Retina (tissue), 1 donor: ENCODE measurements at places on chromosomes 12 and 14.

DNA sequence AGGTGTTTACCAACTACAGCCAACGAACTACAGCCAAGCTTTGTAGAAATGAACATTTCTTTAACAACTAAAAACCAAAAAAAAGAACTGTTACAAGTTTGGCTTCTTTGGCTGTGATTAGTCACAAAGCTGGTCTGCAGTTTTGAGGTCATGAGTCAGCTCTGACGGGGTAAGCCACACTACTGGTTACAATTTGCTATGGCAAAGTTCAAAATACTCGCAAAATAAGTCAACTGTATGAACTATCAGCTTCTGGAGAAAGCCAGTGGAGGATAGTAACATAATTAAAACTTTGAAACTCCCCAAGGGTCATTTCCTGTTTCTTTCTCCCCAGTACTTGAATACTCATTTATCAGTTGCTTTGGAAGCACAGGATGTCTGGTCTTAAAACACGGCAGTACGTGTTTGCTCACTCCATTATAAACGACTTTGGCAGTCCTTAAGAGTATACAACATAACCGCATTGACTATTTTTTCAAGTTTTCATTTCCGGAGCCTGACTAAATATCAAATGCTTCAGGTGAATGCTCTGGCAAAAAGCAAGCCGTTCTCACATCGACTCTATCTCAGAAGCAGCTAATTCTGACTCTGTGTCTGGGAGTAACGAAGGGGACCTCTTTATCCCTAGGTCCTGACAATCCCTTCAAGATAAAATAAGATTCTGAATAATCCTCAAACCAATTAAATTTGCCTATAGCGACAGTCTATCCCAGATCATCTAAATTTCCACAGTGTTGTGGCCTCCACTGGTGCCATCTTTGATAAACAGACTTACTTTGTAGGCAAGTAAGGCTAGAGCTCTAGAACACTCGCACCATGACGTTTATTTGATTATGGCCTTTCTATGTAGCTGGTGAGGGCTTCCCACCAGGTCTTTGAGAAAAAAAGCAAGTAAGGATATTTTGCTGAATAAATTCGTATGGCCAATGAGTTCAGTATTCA lies 10.6 kb downstream of the PHLDA1 start:
- DNase-seq: no peak

GRCh38 chr12:88931598-88931997 lies 351.3 kb upstream of the KITLG start:
- no peak for DNase-seq

- no peak for DNase-seq
These were observed 13.1 kb upstream of the SRSF5 start for GRCh38 chr14:69753860-69754259.

DNA sequence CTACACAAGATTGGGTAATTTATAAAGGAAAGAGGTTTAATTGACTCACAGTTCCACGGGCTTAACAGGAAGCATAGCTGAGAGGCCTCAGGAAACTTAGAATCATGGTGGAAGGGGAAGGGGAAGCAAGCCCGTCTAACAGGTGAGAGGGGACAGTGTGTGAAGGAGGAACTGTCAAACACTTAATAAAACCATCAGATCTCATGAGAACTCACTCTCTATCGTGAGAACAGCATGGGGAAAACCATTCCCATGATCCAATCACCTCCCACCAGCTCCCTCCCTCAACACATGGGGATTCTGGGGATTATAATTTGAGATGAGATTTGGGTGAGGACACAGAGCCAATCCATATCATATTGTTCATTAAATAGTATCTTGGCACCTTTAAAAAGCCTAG lies 56.1 kb downstream of the EPS8 start:
- no peak for DNase-seq

GRCh38 chr12:50611021-50611744 lies 106.4 kb downstream of the DIP2B start:
- no peak for DNase-seq

GRCh38 chr12:105587237-105587636 lies 256.7 kb downstream of the C12orf75 start:
- no peak for DNase-seq

DNA sequence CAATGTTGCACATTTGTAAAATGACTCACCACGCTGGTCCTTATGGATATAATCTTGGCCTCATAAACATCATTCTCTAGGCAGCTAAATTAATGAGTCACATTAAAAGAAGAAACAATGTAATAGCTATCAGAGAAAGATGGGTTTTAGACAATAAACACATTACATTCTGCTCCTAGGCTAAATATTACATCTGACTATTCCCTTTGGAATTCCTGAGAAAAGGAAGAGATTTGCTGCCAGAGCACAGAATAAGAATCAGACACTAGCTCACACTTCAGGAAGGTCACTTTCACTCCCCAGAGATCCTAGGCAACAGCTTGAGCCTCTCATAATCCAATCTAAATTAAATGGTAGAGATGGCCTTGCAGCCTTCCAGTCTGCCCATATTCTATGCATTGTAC lies 218.2 kb downstream of the PTPRO start:
- no peak for DNase-seq

DNA sequence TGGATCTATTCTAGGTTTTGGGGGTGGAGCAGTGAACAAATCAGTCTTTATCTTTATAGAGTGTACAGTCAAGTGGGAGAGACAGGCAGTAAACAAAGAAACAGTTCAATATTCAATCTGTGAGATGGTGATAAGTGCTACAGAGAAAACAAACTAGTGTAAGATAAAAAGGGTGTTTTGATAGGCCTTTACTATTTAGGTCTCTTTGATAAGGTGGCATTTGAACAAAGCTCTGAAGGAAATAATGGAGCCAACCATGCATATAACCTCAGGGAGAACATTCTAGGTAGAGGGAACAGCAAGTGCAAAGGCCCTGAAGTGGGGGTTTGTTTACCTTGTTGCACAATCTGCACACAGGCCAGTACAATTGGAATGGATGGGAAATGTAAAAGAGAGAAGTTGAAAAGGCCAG lies 47.3 kb downstream of the PTPN11 start:
- DNase-seq: no peak

- DNase-seq: no peak
These were observed 113.3 kb downstream of the PTPRO start for GRCh38 chr12:15435597-15435996.

GRCh38 chr14:22524784-22525161 lies 64.3 kb downstream of the DAD1 start:
- no peak for DNase-seq

DNA sequence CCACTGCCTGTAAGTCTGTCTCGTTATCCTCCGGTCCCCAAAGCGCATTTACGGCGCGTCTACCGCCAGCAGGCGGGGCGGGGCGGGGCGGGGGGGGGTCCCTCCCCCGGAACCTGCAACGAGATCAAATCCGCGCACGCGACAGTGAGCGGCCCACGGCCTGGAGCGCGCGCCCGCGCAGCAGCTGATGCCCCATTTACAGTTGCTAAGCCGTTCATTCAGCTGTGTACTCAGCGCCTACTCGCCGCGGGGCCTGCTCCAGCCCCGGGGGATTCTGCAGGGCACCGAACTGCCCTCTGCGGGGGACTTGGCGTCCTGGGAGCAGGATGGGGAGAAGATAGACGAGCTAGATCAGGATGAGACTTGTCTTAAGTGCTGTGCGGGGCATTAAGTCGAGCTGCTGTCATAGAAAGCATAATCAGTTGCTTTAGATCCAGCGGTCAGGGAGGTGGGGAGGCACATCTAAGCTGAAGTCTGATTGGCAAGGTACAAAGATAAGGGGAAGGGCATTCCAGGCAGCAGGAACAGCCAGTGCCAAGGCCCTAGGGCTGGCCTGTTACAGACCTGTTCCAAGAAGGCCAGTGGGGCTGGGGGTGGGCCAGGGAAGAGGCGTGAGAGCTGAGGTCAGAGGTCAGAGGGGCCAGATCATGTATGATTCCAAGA lies 1.4 kb upstream of the CCDC85C start:
- DNase-seq: peak; percentile 91

DNA sequence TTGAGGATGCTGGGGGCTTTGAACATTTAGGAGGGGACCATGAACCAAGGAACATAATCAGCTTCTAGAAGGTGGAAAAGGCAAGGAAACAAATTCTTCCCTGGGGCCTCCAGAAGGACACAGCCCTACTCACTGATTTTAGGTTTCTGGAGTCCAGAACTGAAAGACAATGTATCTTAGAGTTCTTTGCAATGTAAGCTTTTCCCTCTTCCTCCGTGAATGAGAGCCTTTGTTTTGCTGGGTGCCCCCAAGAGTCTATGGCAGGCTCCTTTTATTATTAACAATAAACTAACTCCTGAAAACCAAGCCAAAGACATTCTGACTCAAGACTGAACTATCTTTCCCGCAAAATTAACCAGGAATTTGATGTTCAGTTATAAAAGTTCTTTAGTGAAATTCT lies 204.1 kb downstream of the STXBP6 start:
- no peak for DNase-seq

DNA sequence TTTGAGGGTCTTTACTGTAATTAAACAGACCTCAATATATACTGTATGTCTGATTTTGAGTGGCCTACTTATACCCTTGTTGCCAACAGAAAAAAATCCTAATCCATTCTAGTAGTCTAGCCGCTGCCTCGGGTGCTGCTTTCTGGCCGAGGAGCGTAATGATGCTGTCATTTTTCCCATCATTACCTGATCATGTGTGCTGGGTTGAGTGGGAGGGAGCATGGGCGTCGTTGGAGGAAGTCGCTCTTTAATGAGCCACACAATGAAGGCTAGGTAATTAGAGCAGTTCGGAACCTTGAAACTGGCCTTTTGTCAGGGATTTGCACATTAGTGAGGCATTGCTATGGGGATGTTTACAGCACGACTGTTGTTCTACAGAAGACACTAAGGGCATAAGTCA lies 76.1 kb upstream of the RFX4 start:
- peak; percentile 58 for DNase-seq

DNA sequence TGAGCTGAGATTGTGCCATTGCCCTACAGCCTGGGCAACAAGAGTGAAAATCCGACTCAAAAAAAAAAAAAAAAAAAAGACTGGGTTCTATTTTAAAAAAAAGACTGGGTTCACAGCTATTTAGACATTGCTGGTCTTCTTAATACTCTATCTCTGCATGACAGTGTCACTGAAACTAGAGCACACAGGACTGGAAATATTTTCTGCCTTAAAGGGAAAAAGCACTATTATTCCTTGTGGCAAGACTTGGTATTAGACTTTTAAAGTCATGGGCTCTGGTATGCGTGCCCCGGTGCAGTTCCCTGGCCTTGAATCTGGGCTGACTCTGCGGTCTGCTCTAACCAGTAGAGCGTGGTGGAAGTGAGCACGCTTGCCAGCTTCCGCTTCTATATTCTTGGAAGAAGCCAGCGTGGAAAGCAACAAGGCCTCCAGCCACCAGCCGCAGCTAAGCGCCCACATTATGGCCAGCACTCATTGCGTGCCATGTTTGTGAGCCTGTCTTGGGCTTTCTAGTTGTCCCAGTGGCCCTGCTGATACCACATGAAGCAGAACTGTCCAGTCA lies 31.3 kb downstream of the PRKAB1 start:
- no peak for DNase-seq

GRCh38 chr12:52023182-52023975 lies 16.6 kb downstream of the TAMALIN start:
- peak; percentile 95 for DNase-seq

- no peak for DNase-seq
These were observed 241.7 kb downstream of the ZFP36L1 start for GRCh38 chr14:68551045-68551683.

DNA sequence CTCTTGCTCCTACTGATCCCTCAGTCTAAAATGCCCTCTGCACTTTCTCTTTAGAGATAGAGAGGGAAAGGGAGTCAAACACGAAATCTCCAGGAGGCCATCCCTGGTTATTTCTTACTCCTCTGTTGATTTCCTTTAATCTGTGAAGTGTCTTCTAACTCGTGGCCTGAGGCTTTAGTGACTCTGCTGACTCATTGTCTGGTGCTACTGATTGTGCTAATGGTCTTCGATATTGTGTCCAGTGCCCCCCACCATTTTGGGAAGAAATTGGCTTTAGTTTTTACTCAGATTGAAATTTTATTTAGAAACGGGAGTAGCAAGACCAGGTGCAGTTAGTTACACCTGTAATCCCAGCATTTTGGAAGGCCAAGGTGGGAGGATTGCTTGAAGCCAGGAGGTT lies 839 bp downstream of the CLEC9A start:
- no peak for DNase-seq

- peak; percentile 21 for DNase-seq
These were observed 5.5 kb downstream of the AJUBA start for GRCh38 chr14:22976620-22977433.

DNA sequence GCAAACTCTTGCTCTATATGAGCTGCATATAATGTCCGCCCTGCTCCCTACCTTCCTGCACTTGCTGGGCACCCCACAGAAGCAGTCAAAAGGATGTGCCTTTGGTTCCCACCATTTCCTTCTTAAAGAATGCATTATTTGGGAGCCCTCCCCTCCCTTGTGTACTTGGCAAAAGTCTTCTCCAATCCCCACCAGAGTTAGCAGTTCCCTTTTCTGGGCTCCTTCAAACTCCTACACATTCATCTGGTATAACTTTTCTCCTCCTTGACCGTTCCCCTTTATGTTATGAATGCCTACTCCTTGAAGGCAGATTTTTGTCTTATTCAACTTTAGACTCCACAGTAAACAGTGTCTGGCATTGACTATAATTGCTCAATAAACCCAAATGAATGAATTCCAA lies 27.8 kb downstream of the AREL1 start:
- no peak for DNase-seq

DNA sequence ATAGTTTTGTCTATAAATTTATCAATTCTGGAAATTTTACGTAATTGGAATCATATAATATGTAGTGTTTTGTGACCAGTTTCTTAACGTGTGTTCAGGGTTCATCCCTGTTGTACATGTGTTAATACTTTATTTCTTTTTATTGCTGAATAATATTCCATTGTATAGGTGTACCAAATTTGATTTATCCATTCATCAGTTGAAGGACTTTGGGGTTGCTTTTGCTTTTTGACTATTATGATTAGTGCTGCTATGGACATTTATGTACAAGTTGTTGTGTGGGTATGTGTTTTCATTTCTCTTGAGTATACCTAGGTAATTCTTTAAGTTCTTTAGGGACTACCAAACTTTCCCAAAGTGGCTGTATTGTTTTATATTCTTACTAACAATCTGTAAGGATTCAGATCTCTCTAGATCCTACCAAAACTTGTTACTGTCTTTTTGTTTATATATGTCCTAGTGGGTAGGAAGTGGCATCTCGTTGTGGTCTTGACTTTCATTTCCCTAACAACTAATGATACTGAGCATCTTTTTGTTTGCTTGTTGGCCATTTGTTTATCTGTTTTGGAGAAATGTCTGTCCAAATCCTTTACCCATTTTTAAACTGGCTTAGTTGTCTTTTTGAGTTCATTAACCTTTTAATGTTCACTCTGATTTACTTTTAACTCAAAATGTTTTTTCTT lies 14.9 kb downstream of the VRK1 start:
- DNase-seq: no peak

GRCh38 chr12:124120739-124121138 lies 147.7 kb downstream of the ZNF664 start:
- DNase-seq: no peak

GRCh38 chr12:46824709-46825108 lies 1.1 kb downstream of the SLC38A4 start:
- DNase-seq: no peak
